ENCODE measurements at places on chromosomes 12 and 14.

- no peaks in the 10 kb centered on the region for H3K36me3 ChIP-seq
- no peak for DNase-seq
- H3K27me3 ChIP-seq = no peaks in the 10 kb centered on the region
- H3K4me3 ChIP-seq = no peak overlapping the region
- H3K27ac ChIP-seq = no peak overlapping the region
Measured at GRCh38 chr12:127401005-127401404, 866.0 kb upstream of the TMEM132C start.

DNA sequence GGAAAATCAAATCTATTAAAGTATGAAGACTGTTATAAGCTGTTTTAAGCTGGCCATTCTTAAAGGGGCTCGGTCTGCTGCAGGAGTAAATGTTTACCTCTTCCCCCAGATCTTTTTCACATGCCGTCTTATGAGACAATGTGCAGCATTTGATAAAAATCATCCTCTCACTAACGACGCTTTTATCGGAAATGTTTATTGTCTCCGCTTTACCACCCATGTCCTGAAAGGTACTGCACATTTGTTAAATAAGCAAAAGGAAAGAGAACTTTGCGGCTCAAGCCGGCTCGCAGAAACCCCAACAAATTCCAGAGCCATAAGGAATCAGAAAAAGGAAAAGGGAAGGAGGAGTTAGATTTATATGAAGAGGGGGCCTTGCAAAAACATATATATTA is 137.8 kb downstream of the HMGA2 start:
- DNase-seq = no peak
- H3K36me3 ChIP-seq = no peaks in the 10 kb centered on the region
- H3K4me1 ChIP-seq = peaks cover 5% of the 10 kb centered on the region
- no peak overlapping the region for H3K4me3 ChIP-seq
- H3K27ac ChIP-seq = no peak overlapping the region

- no peak overlapping the region for H3K27ac ChIP-seq
- DNase-seq = no peak
- no peaks in the 10 kb centered on the region for H3K27me3 ChIP-seq
- H3K4me1 ChIP-seq = no peaks in the 10 kb centered on the region
- no peaks in the 10 kb centered on the region for H3K36me3 ChIP-seq
- no peak overlapping the region for H3K4me3 ChIP-seq
Measured at GRCh38 chr12:114013575-114014345, 47.6 kb upstream of the RBM19 start.

DNA sequence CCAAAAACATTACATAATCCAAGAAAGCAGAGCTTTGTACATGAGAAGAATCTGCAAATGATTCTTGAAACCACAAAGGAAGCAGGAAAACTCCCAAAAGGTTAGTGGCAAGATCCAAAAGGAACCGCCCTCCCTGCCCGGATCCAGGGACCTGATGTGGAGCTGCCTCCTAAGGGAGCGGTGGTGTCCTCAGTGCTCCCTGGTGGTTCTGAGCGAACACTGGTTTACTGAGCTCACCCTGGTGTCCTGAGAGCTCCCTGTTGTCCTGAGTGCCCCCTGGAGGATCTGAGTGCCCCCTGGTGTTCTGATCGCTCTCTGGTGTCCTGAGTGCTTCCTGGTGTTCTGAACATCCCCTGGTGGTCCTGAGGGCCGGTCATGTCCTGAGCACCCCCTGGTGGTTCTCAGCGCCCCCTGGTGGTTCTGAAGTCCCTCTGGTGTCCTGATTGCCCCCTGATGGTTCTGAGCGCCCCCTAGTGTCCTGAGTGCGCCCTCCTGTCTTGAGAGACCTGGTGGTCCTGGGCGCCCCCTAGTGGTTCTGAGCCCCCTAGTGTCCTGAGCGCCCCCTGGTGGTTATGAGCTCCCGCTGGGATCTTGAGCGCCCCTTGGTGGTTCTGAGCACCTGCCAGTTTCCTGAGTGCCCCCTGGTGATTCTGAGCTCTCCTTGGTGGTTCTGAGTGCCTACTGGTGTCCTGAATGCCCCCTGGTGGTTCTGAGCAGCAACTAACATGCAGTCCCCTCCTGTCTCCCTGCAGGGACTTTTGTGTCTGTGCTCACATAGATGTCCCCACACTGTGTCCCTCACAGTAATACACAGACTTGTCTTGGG is 891.1 kb downstream of the TMEM121 start:
- no peaks in the 10 kb centered on the region for H3K4me1 ChIP-seq
- H3K27me3 ChIP-seq = no peaks in the 10 kb centered on the region
- no peak overlapping the region for H3K27ac ChIP-seq
- no peaks in the 10 kb centered on the region for H3K36me3 ChIP-seq
- H3K4me3 ChIP-seq = no peak overlapping the region
- no peak for DNase-seq

- no peak overlapping the region for H3K4me3 ChIP-seq
- H3K27ac ChIP-seq = no peak overlapping the region
- no peaks in the 10 kb centered on the region for H3K4me1 ChIP-seq
- no peak for DNase-seq
- no peaks in the 10 kb centered on the region for H3K27me3 ChIP-seq
Measured at GRCh38 chr12:64273527-64274403, 51.7 kb upstream of the KICS2 start.
